Chondrocyte (in vitro differentiated cells): ENCODE measurements at places on chromosomes 5 and 9. TPM values are rescaled to one million over a fixed set of nuclear protein-coding genes. Genes with fewer than 3 reads are reported as not detected.

The ZNF483 gene
- 2.2 to 3.5 TPM (median 2.4 TPM) in 3 replicates for total RNA-seq

The QRFP gene
- total RNA-seq, result not detected in 3 replicates

The UBAP1 gene
- 29.3 to 35.9 TPM (median 33.3 TPM) in 3 replicates for total RNA-seq

The CATSPER3 gene
- 0.17 to 0.64 TPM (median 0.39 TPM) in 3 replicates for total RNA-seq

The FREM1 gene
- total RNA-seq, result 1.7 to 3.6 TPM (median 2.2 TPM) in 3 replicates

The JAKMIP2 gene
- total RNA-seq, result 5.4 to 13.2 TPM (median 7.1 TPM) in 3 replicates

GRCh38 chr5:103228588-103228987 is 30.0 kb upstream of the MACIR start:
- H3K4me3 ChIP-seq, result no peak overlapping the region
- H3K27ac ChIP-seq, result no peak overlapping the region
- no peaks in the 10 kb centered on the region for H3K27me3 ChIP-seq
- H3K4me1 ChIP-seq, result peaks cover 4% of the 10 kb centered on the region
- H3K36me3 ChIP-seq, result peaks cover 2% of the 10 kb centered on the region
- DNase-seq, result no peak

DNA sequence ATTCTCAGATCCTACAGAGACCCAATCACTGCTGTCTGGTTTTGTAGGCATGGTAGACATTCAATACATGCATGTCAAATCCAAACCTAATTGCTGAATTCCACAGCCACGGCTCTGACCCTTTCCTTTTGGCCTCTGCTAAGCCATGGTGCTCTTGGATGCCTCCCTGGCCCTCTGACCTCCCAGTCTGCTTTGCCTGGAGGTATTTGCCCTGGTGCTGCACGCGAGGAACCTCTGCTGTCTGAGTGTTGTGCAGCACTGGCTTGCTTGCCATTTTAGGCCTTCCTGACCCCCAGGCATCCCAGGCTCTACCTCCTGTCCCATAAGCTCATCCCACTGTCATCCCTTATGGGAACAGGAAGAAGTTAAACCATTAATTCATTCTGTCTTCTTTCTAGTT is 60.9 kb downstream of the DOCK2 start:
- no peak overlapping the region for H3K4me3 ChIP-seq
- peak overlapping the region; percentile 3 for H3K27ac ChIP-seq
- H3K4me1 ChIP-seq, result peaks cover 63% of the 10 kb centered on the region
- H3K36me3 ChIP-seq, result no peaks in the 10 kb centered on the region

GRCh38 chr9:88733651-88734421 is 198.9 kb downstream of the NXNL2 start:
- peaks cover 24% of the 10 kb centered on the region for H3K4me1 ChIP-seq
- H3K27ac ChIP-seq, result peak overlapping the region; percentile 53
- DNase-seq, result no peak
- H3K27me3 ChIP-seq, result peaks cover 16% of the 10 kb centered on the region
- H3K36me3 ChIP-seq, result peaks cover under 1% of the 10 kb centered on the region
- no peak overlapping the region for H3K4me3 ChIP-seq

- H3K36me3 ChIP-seq, result no peaks in the 10 kb centered on the region
- no peak for DNase-seq
- H3K27me3 ChIP-seq, result no peaks in the 10 kb centered on the region
- no peak overlapping the region for H3K27ac ChIP-seq
- no peak overlapping the region for H3K4me3 ChIP-seq
Observed at GRCh38 chr5:68369023-68369359, 153.4 kb downstream of the PIK3R1 start.

DNA sequence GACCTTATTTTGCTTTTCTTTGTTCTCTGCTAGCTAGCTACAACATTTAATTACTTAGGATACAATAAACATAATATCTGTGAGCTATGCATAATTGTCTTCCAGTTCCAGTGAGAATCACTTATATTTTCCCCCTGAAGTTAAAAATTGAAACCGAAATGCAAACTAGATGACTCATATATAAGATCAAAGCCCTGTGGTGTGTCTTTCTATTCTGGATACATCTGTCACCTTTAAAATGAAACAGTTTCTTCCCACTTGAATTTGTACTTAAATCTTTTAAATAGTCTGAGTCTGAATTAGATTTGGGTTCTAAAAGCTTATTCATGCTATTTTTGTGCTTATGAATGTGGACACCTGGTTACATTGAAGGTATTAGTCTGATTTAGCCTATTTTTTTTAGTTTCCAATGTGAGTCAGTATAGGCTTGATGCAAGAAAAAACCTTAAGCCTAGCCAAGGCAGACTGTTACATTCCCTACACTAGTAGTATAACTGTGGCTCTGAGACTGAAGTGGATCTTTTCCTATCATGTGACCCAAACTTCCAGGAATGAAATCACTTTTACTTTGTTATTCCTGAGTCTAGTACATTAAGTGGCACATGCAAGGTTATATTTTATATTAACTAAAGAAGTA is 703.5 kb upstream of the RGMB start:
- H3K4me1 ChIP-seq, result no peaks in the 10 kb centered on the region
- no peaks in the 10 kb centered on the region for H3K36me3 ChIP-seq
- no peak for DNase-seq
- H3K27ac ChIP-seq, result no peak overlapping the region
- H3K4me3 ChIP-seq, result no peak overlapping the region
- no peaks in the 10 kb centered on the region for H3K27me3 ChIP-seq

- no peak overlapping the region for H3K4me3 ChIP-seq
- H3K36me3 ChIP-seq, result no peaks in the 10 kb centered on the region
- no peak for DNase-seq
- peaks cover 9% of the 10 kb centered on the region for H3K4me1 ChIP-seq
Observed at GRCh38 chr5:61228691-61229280, 66.5 kb upstream of the SMIM15 start.

GRCh38 chr9:133960568-133961129 is 31.5 kb downstream of the VAV2 start:
- peaks cover 3% of the 10 kb centered on the region for H3K36me3 ChIP-seq
- H3K4me3 ChIP-seq, result no peak overlapping the region
- H3K4me1 ChIP-seq, result peaks cover 44% of the 10 kb centered on the region
- no peaks in the 10 kb centered on the region for H3K27me3 ChIP-seq

GRCh38 chr9:133636902-133637301 is 739 bp downstream of the DBH start:
- no peak for DNase-seq
- peaks cover 75% of the 10 kb centered on the region for H3K27me3 ChIP-seq
- no peak overlapping the region for H3K4me3 ChIP-seq
- H3K27ac ChIP-seq, result no peak overlapping the region

- peak overlapping the region; percentile 66 for H3K4me3 ChIP-seq
- no peaks in the 10 kb centered on the region for H3K4me1 ChIP-seq
Observed at GRCh38 chr5:1930880-1931603, 48.3 kb upstream of the IRX4 start.
